ENCODE measurements at places on chromosomes 13 and 19.

DNA sequence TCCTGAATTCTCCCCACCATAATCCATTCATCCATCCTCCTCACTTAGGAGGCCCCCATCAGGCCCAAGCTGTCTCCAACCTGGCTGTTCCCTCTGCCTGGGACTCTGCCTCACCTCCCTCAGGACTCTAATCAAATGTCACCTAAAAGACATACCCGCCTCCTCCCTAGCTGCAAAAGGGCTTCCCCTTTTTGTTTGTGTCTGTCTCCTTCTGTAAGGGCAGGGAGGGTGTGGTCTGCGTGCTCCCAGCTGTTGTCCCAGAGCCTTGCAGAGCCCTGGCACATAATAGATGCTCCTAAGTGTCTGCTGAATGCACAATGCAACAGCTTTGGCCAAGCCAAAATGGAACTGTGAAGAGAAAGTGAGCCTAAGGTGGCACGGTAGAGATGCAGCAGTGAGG lies 4.4 kb downstream of the TRIR start:
- DNase-seq: no peak

DNA sequence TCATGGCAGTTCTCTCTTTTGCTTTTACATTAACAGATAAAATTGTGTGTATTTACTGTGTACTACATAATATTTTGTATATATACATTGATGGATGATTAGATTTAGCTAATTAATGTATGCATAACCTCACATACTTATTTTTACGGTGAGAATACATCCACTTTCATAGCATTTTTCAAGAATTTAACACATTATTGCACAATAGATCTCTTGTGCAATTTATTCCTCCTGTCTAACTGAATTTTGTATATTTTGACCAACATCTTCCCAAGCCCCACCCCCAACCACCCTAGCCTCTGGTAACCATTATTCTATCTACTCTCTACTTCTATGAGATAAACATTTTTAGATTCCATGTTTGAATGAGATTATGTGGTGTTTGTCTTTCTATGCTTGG lies 194.7 kb downstream of the RBM26 start:
- no peak for DNase-seq

GRCh38 chr13:51225029-51225428 lies 2.8 kb downstream of the FAM124A start:
- DNase-seq: no peak

DNA sequence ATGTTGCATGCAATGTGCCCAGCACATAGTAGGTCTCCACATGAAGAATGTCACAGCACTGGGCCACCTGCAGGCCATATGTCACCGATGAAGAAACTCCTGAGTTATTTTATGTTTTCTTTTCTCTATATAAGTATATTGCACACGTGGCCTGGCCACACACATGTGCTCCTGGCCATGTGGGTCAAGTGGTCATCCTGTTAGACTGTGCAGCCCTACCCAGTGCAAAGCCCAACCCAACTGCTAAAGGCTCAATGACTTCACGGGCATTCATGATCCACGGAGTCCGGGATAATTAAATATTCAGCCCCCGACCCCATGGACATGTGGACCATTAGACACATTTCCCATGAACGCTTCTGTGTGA lies 163.2 kb downstream of the TEX29 start:
- DNase-seq: no peak

DNA sequence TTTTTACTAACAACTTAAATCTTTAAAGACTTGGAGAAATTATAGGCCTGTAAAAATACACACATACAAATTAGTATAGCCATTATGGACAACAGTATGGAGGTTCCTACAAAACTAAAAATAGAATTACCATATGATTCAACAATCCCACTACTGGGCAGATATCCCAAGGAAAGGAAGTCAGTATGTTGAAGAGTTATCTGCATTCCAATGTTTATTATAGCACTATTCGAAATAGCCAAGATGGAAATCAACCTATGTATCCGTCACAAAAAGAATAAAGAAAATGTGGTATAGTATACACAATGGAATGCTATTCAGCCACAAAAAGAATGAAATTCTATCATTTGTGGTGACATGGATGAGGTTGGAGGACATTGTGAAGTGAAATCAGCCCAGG lies 37.2 kb downstream of the SLITRK1 start:
- no peak for DNase-seq

- no peak for DNase-seq
Observed at GRCh38 chr13:32127691-32128090, 96.1 kb downstream of the FRY start.

GRCh38 chr19:46287585-46287984 lies 9.3 kb upstream of the HIF3A start:
- no peak for DNase-seq

DNA sequence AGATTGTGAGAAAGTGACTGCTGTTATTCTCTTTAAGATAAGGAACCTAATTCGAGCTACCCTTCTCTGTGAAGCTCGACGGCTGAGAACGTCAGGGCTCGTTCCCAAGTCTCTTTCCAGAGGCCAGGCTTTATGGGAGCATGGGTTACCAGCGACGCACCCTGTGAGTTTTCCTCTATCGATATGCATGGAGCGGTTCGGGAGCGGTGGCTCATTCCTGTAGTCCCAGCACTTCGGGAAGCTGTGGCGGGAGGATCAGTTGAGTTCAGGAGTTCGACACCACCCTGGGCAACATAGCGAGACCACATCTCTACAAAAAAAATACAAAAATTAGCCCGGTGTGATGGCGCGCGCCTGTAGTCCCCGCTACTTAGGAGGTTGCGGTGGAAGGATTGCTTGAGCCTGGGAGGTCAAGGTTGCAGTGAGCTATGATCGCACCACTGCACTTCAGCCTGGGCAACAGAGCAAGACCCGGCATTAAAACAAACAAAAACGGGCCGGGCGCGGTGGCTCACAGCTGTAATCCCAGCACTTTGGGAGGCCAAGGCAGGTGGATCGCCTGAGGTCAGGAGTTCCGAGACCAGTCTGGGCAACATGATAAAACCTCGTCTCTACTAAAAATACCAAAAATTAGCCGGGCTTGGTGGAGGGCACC lies 681 bp upstream of the ZNF606 start:
- no peak for DNase-seq

DNA sequence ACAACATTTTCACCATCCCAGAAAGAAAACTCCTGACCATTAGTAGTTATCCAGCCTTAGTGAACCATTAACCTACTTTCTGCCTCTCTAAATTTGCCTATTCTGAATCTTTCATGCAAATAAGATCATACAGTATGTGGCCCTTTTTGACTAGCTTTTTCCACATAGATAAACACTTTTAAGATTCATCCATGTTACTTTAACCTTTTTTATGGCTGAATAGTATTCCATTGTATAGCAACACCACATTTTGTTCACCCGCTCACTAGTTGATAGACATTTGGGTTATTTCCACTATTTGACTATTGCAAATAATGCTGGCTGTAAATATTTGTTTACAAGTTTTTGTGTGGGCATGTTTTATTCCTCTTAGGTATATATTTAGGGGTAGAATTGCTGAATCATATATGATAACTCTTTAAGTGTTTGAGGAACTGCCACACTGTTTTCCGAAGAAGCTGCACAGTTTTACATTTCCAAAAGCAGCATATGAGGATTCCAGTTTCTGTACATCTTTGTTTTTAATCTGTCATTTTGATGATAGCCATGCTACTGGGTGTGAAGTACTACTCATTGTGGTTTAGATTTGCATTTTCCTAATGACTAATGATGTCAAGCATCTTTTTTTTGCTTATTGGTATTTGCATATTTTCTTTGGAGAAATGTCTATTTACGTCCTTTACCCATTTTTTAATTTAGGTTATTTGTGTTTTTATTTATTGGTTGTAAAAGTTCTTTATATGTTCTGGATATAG lies 17.1 kb downstream of the COG6 start:
- no peak for DNase-seq

DNA sequence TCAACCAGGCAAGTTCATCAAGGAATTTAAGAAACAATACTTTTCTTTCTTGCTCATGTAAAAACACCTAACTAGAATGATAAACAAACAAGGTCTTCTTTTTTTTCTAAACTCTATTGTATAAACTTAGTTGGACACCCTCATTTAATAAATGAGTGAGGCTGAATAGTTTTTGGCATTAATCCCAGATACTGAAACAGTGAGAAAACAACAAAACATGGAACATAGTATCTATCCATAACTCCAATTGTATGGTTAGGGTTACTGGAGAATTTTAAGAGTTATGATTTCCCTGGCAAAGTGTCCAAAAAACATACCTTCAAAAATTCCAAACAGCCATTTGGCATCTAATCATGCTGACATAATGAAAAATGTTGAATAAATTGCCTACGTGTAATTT lies 5.8 kb upstream of the POMP start:
- no peak for DNase-seq

- DNase-seq: no peak
Observed at GRCh38 chr19:2329149-2329478, 630 bp downstream of the SPPL2B start.

GRCh38 chr19:53193535-53194222 lies 521 bp upstream of the ZNF665 start:
- DNase-seq: no peak

- DNase-seq: no peak
Observed at GRCh38 chr19:3524904-3525451, 14.0 kb upstream of the TEKTIP1 start.
